Effector memory CD8-positive, alpha-beta T cell (primary cell): ENCODE measurements at places on chromosomes 2 and 18.
A peak's percentile ranks its signal among the peaks of the same experiment; 100 is the strongest.

GRCh38 chr2:103427567-103427966 is 665.7 kb downstream of the TMEM182 start:
- no peak for DNase-seq

DNA sequence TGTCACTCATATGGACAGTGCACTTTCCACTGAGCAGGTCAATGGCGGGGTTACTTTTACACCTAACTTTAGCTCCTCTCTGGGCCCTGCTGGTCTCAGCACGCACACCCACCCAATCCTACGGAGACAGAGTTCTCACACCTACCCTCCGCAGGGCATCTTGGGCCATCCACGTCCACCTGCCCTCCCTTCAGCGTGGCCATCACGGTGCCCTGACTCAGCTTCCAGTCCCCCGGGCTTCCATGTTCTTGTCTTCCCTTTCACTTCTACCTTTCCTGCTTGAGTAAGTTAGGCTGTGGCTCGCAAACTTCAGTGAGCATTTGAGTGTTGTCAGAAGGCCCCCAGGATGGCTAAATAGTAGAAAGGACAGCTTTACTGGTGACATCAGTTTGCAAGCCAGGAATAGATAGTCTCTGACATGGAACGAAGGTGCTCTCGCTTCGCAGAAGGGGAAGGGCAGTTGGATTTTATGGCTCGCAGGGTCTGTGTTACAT is 232.4 kb downstream of the SEPTIN10 start:
- no peak for DNase-seq

DNA sequence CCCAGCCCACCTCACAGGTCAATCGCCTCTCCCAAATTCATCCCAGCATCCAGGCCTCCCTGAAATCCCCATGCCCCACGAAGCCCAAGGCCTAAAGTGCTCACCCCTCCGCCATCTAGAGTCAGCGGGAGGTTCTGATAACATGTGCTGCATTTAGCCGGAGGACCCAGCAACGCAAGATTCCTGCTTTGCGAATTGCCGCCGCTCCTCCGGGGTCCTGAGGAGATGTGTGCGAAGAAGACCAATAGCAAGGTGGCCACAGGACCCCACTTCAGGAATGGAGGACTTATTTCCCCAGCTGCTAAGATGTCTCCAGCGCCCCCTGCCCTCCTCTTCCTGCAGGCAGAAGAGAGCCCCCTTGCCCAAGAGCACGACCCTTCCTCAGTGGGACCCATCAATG is 120.8 kb upstream of the GLI2 start:
- no peak for DNase-seq

DNA sequence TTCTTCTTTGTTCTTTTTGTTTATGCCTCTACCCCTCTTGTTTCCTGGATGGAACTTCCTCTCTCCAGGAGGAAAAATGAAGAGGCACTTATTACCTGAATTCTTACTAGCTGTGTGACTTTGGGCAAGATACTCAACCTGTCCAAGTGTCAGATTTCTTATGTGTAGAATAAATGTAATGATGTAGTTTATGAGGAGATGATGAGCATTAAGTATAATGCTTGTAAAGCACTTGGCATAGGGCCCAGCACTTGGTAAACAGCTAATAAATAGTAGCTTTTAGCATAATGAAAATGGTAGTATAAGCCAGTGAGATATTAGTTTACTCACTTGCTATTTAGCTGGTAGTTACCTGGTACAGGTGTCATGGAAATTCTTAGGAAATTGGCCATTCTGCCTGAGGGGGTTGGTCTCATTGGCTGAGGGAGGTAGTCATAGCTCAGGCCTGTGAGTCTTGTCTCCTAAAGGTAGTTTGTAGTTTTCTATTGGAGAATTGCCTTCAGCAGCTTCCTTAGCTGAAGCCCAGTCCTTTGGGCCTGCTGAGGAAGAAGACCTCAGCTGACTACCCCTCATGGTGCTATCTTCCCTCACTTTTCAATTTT is 133.4 kb upstream of the NABP1 start:
- no peak for DNase-seq

DNA sequence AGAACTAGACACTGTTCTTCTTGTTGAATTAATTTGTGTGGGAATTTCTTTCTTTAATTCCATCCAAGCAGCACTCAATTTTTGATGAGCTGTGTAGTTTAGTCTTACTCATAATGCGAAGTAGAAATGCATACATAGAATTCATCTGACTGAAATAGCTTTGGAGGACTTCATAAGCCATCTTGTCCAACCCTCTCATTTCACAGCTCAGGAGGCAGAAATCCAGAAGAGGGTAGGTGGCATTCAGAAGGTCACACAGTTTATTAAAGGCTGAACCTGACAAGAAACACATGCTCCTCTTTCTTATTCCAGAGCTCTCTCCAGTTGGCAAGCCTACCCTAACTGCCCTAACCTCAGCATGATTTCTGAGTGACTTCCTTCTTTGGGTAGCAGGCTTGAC is 169.2 kb upstream of the NOSTRIN start:
- DNase-seq = no peak

DNA sequence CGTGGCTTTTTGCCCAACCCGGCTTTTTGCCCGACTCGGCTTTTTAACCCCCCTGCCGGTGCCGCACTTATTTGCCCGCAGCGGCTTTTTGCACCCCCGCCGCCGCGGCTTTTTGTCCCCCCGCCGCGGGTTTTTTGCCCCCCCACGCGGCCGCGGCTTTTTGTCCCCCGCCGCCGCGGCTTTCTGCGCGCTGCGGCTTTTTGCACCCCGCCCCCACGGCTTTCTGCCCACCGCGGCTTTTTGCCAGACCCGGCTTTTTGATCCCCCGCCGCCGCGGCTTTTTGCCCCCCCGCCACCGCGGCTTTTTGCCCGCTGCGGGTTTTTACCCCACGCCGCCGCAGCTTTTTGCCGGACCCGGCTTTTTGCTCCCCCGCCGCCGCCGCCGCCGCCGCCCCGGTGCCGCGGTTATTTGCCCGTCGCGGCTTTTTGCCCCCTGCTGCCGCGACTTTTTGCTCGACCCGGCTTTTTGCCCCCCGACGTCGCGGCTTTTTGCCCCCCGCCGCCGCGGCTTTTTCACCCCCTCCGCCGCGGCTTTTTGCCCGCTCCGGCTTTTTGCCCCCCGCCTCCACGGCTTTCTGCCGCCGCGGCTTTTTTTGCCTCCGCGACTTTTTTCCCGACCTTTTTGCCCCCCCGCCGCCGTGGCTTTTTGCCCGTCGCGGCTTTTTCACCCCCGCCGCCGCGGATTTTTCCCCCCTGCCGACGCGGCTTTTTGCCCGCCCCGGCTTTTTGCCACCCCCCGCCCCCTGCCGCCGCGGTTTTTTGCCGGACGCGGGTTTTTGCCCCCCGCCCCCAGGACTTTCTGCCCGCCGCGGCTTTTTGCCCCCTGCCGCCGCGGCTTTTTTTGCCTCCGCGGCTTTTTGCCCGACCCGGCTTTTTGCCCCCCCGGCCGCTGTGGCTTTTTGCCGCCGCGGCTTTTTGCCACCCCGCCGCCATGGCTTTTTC is 2786.5 kb downstream of the RPIA start:
- DNase-seq = peak; percentile 28

GRCh38 chr2:65491381-65491905 is 59.0 kb upstream of the SPRED2 start:
- DNase-seq = no peak

GRCh38 chr2:187581125-187581896 is 27.1 kb upstream of the TFPI start:
- no peak for DNase-seq

DNA sequence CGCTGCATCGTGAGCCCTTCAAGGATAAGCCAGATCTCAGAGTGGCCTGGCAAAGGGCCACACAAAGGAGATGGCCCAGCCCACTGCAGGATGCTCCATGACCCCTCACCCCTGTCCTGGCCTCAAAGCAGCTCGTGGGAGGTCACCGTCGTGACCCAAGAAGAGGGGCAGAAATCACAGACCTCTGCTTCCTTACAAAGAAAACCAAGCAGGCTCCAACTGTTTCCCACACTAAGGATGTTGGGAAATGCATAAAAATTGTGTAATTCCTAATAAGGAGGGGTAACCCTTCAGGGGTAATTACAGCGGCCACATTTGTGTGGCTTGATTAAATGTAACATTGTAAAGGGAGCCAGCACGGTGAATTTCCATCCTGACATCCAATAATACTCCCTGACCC is 102.3 kb downstream of the BOD1L2 start:
- no peak for DNase-seq

- no peak for DNase-seq
Measured at GRCh38 chr2:28377984-28378678, 14.5 kb upstream of the FOSL2 start.

DNA sequence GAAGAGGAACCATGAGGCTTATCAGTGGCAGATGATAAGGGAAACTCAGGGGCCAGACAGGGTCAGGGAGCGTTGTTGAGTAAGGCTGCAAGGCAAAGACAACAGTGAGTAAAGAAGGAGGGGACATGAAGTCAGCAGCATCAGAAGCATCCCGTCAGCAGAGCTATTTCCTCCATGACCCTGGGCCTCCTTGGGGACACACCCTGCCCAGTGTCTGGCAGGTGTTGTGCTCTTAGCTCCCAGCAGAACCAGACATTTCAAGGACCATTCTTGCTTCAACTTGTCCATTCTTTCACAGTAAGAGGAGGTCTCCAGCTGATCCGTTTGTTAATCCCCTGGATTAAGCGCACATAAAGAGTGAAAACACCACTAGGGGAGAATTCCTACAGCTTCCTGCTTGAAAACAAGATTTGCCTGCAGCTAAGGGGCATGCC is 88.7 kb upstream of the MEIS1 start:
- DNase-seq = no peak

DNA sequence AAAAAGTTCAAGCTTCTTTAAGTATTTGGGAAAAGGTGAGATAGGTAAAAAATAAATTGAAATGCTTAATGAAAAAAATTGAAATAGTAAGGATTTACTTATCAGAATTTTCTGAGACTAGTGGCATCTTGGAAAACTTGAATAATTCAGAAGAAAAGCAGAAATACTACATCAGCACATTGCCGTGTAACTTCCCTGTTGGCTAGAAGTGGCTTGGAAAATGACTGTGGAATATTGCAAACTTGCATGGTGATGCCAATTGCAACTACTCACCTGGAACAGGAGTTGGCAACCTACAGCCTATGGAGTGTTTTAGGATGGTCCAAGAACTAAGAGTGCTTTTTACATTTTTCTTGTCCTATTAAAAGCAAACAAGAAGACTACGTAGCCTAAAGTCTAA is 603.5 kb upstream of the VRK2 start:
- DNase-seq = no peak

GRCh38 chr2:19473350-19473749 is 114.9 kb upstream of the OSR1 start:
- DNase-seq = no peak

DNA sequence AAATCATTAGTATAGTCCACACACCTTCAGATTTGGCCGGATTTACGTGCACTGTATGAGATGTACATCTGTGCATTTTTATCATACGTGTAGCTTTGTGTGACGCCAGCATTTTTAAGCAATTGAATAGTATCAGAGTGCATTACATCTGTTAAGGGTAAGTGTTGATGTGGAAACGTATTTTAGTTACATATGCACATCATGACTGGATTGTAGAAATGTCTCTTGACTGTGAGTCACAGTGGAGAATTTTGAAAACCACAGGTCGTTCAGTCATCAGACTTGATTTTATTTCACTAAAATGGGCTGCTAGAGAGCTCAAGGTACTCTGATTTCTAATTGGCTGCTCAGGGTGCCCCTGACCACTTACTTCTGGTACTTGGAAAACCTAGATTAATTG is 5.4 kb upstream of the GPBAR1 start:
- no peak for DNase-seq

DNA sequence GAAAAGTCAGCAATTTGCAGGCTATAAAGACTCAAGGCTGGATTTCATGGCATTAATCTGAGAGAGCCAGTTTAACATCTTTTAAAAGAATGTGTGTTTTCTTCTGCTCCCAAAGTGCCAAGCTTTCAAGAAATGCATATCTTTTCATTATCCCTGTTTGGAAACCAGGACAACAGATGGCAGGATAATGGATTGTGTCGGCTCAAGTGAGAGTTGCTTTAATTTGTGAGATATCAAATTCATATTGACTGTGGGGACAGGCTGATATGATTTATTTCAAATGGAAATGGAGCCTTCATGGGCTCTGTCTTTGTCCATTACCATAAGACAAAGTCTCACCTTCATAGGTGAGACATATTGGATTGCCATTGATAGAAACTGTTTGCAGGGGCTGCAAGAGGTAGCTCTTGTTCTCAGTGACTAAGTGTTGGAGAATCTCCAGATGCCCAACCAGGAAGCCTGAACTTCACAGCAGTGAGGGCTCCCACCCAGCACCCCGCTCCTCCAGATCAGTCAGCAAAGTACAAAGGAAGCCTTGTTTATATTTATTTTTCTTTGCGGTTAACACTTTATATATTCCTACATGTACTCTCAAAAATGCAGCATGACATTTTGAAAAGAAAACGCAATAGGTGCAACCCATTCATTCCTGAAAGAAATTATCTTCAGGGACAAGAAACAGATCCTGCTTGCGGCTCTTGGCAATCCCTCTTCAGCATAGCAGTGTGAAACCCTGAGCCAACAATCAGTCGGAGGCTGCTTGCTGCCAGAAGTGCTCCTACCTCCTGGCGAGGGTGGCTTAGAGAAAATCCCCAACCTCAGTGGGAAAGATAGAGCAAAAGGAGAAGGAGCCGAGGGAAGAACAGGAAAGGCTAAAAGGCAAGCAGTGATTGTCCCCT is 65.8 kb upstream of the ATL2 start:
- no peak for DNase-seq
